ENCODE measurements at places on chromosomes 16 and 17.

- DNase-seq: no peak
Measured at GRCh38 chr17:497241-498034, 144.8 kb upstream of the RPH3AL start.

DNA sequence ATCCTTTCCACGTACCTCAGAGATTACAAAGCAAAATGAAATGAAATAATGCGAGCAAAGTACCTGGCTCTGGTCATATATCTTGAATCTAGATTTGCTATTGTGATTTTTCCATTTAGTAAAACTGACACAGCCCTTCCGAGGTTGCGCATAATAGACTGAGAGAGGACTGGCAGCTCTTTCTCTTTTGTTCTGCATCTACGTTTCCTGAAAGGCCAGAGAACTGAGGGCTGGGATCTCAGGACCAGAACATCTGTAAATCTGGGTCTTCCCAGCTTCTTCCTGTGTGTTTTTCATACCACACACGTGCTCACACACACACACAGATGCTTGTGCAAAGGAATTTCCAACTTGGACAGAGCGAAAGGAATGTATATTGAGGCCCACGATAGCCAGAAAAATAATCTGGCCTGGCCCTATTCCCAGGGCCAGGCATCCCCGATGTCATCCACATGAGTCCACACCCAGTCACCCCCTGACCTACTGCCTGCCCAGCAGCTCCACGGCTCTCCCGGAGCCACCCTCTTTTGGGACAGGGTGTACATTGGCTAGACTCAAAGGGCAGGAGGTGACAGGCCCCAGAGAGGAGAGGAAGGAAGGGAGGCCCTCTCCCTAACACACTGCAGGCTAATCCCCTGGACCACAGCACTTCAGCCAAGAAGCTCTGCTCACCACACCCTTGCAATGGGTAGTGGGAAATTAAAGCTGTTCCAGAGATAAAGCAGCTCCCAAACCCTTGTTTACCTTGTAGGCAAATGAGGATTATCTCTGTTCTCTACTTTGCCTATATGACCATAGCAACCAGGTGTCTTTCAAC lies 41.8 kb downstream of the NOL11 start:
- DNase-seq: no peak

DNA sequence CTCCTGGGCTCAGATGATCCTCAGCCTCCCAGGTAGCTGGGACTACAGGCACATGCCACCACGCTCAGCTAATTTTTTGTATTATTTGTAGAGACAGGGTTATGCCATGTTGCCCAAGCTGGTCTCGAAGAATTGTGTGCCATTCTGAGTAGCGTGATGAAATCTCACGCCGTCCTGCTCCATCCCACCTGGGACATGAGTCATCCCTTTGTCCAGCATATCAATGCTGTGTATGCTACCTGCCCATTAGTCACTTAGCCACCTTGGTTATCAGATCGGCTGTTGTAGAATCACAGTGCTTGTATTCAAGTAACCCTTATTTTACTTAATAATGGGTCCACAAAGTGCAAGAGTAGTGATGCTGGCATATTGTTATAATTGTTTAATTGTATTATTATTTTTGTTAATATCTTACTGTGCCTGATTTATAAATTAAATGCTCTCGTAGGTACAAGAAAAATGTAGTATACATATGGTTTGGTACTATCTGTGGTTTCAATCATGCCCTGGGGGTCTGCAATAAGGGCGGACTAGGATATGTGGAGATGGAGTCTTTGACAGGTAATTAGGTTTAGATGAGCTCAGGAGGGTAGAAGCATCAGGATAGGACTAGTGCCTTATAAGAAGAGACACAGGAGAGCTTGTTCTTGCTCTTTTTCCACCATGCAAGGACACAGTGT lies 26.6 kb upstream of the SLC13A2 start:
- DNase-seq: no peak

GRCh38 chr16:24273508-24274182 lies 17.5 kb downstream of the CACNG3 start:
- DNase-seq: no peak

DNA sequence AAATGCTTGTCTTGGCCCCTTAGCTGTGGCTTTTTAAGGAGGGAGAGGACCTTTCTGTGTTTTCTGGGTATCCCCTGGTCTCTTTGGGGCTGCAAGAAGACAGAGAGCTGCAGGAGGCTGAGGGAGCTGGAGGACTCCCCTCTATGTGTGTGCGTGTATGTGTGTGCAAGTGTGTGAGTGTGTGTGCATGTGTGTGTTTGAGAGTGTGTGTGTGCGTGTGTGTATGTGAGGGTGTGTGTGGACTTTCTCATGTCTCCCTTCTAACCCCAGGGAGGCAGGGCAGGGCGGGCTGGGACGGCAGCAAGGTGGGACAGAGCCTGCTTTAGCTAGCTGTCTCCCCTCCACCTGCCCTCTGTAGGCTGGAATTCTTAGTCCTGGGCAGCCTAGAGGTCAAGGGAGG lies 1.9 kb downstream of the PRSS54 start:
- DNase-seq: no peak

GRCh38 chr16:72311426-72311825 lies 139.5 kb upstream of the PMFBP1 start:
- DNase-seq: no peak

- no peak for DNase-seq
Measured at GRCh38 chr17:16906680-16907079, 65.2 kb downstream of the TNFRSF13B start.

DNA sequence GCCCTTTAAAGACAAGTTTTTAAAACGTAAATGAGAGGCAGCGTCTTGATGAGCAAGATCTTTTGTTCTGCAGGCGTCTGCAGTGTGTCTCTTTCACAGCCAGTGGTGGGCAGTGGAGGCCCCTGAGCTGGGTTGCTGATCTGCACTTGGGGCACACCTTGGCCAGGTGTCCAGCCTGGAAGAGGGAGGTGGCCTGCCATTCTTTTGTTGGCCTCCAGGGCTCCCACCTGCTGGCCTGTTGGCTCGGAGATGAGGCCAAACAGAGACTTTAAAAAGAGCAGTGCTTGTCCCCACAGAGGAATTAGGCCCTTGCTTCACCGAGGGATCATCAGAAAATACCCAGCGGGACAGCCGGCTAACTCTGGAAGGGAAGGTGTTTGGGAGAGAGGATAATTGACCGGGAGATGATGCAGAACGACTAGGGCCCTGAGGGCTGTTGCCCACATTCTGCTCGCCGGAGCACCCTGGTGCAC lies 145.9 kb upstream of the PLCG2 start:
- DNase-seq: no peak

DNA sequence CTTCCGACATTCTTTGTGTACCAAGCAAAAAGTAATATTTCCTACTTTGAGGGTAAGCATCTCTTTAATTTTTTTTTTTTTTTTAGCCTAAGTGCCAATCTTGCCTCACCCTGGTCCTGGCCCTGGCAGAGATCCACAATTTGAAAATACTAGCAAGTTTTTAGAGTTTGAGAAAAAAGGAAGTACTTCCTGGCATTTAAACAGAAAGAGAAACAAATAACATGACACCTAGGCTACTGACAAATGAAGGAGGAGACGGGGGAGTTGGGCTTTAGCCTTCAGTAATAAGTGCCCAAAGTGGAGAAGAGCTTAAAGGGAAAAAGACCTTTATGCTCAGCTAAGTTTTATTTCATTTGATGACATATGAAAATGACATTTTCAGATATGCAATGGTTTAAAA lies 92.8 kb downstream of the HS3ST3A1 start:
- DNase-seq: no peak

DNA sequence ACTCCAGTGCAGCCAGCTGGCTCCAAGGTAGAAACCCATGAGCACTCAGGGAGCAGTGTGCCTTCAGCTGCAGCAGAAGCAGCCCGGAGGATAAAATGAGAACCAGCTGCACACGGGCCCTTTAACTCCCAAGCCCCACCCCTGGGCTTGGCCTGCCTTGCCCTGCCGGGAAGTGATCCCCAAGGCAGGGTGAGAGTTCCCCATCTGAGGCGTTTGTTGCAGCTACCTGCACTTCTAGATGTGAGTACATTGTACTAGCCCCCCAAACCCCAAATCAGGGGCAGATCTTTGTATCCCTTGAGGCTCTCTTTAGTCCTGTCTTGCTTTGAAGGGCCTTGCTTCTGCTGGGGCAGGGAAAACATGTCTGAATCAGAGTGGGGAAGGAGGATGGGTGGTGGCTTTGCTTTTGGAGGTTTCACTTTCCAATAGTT lies at the start of gene MVP:
MVP (plus strand) TSS at position 192 of the 431 bp plus-strand sequence. CDS start 10,088 bp downstream, outside the sequence.
- DNase-seq: no peak

DNA sequence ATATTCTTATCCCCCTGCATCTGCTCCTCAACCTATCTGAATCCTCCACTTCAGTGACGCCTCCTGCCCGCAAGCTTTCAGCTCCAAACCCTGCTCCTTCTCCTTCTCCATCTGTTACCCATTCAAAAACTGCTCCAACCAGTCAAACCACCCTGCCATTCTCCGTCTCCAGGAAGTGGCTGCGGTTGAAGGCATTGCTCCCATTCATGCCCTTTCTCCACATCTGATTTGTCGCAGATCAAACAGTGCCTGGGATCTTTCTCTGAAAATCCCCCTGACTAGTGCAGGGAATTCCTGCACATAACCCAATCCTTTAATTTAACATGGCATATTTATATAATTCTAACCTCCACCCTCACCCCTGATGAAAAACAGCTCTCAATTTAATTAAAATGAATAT lies 56.3 kb downstream of the SLFN5 start:
- no peak for DNase-seq

- DNase-seq: no peak
Measured at GRCh38 chr16:24367186-24367710, 111.1 kb downstream of the CACNG3 start.

- DNase-seq: no peak
Measured at GRCh38 chr17:1498869-1499268, 6.4 kb upstream of the MYO1C start.

- no peak for DNase-seq
Measured at GRCh38 chr16:11805556-11805955, 8.5 kb upstream of the ZC3H7A start.

DNA sequence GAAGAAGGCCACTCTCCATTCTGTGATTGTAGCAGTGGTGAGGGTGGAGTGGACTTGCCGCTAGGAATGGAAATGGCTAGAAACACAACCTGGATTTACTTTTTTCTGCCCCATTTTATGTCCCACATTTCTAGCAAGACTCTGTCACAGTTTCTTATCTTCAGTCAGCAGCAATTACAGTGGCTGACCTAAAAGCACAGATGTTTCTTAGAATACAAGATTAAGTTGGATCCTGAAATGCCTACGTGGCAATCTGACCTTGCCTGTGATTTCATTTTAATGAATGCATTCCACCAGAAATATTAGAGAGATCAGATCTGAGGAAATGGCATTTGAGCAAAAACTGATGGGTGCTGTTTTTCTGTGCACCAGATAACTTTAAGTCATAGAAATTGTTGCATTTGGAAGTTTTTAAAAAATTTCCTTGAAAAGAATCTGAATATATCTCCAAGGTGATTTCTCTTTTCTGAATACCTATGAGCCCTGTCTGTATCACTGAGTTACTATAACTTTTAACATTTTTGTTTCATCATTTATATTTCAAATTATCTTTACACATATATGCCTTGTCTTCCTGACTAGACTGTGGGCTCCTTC lies 5.4 kb downstream of the HEATR3 start:
- DNase-seq: no peak

- DNase-seq: no peak
Measured at GRCh38 chr17:80114758-80115157, 13.4 kb downstream of the GAA start.

- peak; percentile 37 for DNase-seq
Measured at GRCh38 chr16:15961060-15961511, 11.7 kb downstream of the ABCC1 start.

DNA sequence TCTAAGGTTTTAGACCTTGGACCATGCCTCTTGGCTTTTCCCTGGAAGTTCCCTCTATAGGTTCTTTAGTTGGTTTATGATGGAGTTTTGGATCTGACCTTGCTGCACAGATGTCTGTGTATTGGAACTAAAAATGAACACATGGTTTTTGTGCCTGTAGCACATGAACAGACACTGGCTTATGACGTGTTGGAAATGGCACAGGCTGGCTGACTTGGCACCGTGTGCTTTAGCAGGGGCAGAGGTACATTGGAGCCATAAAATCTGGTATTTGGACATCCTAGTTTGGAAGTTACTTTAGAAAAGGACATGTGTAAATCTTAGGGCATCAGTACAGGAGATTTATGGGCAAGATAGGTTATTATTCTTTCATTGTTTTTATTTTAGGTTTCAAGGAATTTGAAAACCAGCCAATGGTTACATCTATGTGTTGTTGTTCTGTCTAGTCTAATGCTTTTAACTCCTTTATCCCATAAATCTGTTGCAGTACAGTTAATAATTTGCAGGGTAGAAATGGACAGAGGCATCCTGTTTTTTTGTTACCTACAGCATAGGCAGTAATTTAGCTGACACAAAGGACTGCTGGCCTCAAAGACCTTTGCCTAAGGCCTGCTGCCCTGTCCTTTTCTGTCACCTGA lies 6.0 kb downstream of the SOCS7 start:
- DNase-seq: no peak

DNA sequence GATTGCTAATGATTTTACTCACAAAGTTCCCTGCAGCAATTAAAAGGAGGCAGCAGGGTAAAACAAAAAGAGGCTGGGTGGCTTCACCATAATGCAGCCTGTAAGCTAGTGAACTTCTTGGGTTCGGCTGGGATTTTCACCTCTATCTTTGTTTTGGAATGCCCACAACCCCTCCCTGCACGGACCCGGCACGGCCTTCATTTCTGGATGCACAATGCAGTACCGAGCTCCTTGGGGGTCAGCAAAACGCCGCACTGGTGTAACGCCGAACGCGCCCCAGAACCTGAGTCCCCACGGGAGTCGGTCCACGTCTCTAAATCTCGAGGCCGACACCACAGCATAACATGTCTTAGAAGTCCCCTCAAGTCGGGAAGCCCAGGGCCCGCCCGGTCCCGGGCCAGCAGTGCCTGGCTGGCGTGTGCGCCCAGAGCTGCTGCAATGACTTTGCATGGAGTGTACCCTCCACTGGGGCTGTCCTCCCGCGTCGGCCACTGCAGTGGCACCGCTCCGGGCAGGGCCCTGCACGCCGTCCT lies 759 bp downstream of the UBE2O start:
- DNase-seq: no peak

- DNase-seq: no peak
Measured at GRCh38 chr16:81692571-81692970, 86.5 kb upstream of the PLCG2 start.

Data from stimulated activated CD4-positive, alpha-beta T cell treated with anti-CD3 and anti-CD28 coated beads, Interleukin-4, amount 100 ng/mL, for 4 hours (primary cell).